RCC 7860 (cell line): ENCODE measurements at places on chromosomes 4 and X.
A peak's percentile ranks its signal among the peaks of the same experiment; 100 is the strongest.

GRCh38 chr4:93719552-93719951 is 109.0 kb upstream of the ATOH1 start:
- DNase-seq, result no peak

DNA sequence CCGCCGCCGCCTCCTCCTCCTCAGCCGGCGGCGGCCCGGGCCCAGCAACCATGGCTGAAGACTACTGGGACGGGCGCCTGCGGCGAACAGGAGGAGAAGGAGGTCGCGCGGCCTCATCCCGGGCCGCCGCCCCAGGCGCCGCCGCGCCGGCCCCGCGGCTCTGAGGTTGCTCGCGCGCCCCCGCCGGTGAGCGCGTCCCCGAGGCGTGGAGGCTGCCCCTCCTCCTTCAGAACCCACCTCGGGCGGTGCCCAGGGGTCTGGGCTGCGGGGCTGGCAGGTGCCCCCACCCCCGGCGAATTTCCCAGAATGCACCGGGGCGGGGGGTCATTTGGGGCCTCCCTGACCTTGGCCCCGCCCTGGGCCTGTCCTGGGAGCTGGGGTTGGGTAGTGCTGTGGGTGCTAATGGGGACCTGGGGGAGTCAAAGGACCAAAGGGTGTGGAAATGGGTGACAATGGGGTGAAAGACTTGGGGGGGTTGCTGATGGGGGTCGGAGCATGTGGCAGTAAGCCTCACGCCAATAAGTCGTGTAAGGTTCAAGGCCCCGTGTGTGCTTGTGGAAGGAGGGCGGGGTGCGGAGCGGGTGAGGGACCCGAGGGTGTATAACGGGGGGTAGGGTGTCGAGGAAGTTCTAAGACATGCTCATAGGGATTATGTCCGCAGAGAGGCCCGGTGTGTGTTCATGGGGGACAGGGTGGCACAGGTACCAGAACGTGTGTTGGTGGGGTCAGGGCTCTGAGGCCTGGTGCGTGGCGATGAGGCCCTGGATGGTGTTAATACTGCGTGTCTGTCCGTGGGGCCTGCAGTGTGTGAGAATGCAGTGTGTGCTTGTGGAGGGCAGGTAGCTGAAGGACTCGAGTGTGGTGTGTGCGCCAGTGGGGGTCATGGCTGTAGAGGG is 687 bp downstream of the CDK16 start:
- DNase-seq, result no peak

- DNase-seq, result no peak
These were observed 82.2 kb downstream of the KLF8 start for GRCh38 chrX:56314334-56314733.

DNA sequence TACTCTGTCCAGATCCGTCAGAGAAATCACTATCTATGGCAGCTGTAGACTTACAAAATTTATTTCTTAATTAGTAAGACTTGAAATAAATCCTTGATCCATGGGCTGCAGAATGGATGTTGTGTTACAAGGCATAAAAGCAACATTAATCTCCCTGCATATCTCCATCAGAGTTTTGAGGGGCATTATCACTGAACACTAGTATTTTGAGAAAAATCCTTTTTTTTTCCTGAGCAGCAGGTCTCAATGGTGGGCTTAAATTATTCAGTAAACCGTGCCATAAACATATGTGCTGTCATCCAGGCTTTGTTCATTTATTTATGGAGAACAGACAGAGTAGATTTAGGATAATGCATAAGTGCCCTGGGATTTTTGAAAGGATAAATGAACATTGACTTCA is 457.9 kb upstream of the CTSO start:
- no peak for DNase-seq

GRCh38 chrX:136747003-136747986 is 33.4 kb downstream of the ARHGEF6 start:
- DNase-seq, result peak; percentile 17

- no peak for DNase-seq
These were observed 127.6 kb upstream of the ETNPPL start for GRCh38 chr4:108890484-108890881.

GRCh38 chr4:127210893-127211649 is 421.7 kb upstream of the INTU start:
- DNase-seq, result no peak

DNA sequence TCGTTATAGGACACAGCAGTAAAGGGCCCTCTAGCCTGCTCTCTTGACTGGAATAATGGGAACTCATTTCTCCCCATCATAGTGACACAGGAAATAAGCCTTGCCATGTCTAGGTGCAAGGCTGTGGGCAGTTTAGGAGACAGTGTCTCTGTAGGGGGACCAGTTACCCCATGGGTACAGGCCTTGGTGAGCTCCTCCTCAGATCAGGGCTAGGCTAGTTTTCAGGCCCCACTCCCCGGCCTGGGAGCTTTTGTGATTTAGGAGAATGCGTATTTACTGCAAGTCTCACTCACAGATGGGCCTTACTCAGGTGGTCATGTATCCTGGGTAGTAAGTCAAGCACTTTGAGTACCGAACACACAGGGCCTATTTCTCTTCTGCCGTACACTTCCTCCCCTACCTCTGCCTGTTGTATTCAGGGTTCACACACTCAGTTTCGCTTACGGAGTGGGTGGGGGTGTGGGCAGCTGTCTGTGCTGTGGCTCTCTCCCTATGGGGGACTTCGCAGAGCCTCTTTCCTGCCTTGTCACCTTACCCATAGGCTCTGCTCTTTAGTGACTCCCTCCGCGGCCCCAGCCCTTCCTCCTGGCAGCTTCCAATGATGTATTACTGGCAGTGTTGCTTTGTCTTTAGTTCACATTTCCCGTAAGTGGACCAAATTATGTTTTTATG is 34.2 kb downstream of the FAM193A start:
- DNase-seq, result no peak

DNA sequence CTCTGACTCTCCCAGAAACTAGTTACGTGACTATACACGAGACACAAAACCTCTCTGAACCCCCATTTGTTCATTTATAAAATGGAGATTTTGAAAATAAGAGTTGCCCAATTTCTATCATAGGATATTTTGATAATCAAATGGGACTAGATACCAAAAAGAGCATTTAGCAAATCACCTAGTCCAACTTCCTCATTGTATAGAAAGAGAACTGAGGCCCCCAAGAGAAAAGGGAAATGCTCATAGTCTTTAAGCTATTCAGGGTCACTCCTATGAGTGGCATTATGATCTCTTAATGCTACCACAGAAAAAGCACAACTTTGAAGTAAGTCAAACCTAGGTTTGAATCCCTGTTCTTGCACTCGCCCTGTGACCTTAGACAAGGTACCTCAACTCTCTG is 62.7 kb downstream of the BMP15 start:
- no peak for DNase-seq

- DNase-seq, result no peak
These were observed 41.2 kb downstream of the APLN start for GRCh38 chrX:129613596-129613995.

- no peak for DNase-seq
These were observed 29.7 kb upstream of the FGF2 start for GRCh38 chr4:122796801-122797404.

GRCh38 chr4:47615385-47615784 is 130.3 kb downstream of the ATP10D start:
- no peak for DNase-seq

DNA sequence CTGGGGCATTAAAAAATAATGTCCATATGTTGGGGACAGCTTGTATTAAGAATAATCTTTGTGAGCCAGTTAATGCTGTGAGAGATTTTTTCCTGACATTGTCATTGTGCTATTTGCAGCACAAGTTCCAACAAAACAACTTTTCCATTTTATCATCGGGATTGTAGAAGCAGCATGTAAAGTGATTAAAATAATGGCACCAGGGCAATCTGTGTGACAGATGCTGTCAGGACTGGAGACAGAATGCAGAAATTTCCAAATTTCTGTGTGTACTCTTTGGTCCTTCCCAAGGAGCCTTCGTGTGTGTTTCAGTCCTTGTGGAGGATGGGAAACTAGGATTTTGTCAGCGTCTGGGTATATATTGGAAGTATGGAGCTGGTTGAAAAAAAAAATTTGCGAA is 101.5 kb upstream of the LIMCH1 start:
- no peak for DNase-seq

DNA sequence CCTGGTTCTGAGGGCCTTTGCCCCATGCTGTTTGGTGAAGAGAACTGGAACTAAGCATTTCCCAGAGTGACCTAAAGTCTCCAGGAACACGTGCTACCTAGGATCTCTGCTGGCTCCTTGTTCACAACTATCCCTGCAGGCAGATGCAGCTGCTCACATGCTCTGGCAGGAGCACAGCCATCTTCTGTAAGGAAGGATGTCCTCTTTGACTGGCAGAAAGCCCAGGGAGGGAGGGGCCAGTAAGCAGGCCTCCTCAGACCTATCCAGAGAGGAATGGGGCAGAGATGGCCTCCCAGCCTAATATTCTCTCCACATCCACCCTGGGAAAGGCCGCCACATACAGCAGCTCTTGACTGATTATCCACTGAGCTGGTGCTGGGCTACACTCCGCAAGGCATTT is 142.8 kb upstream of the EOLA2 start:
- DNase-seq, result no peak

GRCh38 chr4:116150152-116150551 is 935.2 kb downstream of the TRAM1L1 start:
- DNase-seq, result no peak

DNA sequence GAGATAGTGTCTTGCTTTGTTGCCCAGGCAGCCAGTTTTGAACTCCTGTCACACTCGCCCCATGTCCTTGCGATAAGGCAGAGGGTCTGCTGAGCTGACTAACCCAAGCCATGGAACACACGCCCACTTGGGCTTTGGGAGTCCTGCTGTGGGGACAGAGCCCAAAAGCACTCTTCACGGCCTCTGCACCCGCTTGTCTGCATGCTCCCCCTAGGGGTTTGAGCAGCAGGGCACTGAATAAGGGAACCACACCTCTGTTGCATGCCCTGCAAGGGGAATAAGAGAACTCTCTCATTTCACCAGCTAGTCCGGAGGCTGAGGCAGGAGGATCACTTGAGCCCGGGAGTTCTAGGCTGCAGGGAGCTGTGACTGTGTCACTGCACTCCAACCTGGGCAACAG is 166.0 kb downstream of the STAG2 start:
- no peak for DNase-seq

GRCh38 chr4:40630335-40631021 is 814 bp upstream of the RBM47 start:
- DNase-seq, result no peak

GRCh38 chr4:93791570-93792195 is 36.9 kb upstream of the ATOH1 start:
- DNase-seq, result peak; percentile 10

GRCh38 chr4:142396279-142396678 is 449.8 kb downstream of the INPP4B start:
- no peak for DNase-seq

GRCh38 chr4:2648159-2648814 is 107.8 kb downstream of the TNIP2 start:
- no peak for DNase-seq

DNA sequence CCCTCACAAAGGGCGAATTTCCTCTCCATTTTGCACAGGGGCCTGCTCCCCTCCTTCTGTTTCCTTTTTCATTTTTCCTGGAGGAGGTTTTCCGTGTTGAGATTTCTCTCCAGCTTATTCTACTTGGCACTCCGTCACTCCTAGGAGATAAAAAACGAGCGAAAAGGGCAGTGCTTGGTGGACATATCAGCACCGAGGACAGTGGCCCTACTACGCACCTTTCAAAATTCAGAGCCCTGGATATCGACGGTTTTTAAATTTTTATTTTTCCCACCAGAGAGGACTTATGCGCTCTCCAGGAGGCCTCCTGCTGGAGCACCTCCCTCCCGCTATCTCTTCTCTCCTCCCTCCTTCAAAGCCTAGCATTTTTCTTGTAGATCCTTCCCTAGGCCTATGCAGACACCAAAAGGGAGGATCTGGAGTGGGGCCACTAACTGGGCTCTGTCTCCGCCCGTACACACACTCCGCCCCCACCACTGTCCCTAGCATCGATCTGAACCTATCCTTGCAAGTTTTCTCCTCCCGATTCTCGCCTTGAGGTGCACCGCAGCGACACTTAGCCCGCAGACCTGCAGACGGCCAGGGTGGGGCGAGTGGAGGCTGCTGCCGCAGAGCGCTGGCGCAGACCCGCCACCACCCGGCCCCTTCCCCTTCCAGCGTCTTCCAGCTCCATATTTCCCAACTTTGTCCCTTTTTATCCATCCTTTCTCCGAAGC is 8.5 kb upstream of the TCEAL9 start:
- DNase-seq, result no peak

GRCh38 chr4:166045457-166045856 is 172.4 kb downstream of the TLL1 start:
- no peak for DNase-seq

GRCh38 chr4:100985576-100985975 is 361.8 kb downstream of the PPP3CA start:
- no peak for DNase-seq

DNA sequence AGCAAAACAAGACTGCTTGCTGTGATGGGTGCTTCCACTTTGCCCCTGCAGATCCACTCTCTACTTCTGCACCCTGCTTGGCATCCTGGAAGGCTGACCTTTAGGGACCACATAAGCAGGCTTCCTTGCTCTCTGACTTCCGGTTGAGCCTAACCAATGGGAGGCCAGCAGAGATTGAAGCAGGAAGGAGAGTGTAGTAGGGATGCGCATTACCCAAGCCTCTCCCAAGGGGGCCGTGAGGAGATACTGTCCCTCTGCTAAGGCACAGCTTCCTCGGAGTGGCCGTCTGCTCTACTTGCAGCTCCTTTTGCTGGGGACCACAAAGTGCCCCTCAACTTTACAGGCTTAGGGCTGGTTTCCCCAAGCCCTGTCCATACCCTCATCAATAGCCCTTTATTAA is 624.3 kb upstream of the TENM3 start:
- DNase-seq, result no peak

GRCh38 chrX:37787423-37787869 is 7.6 kb downstream of the CYBB start:
- DNase-seq, result no peak

DNA sequence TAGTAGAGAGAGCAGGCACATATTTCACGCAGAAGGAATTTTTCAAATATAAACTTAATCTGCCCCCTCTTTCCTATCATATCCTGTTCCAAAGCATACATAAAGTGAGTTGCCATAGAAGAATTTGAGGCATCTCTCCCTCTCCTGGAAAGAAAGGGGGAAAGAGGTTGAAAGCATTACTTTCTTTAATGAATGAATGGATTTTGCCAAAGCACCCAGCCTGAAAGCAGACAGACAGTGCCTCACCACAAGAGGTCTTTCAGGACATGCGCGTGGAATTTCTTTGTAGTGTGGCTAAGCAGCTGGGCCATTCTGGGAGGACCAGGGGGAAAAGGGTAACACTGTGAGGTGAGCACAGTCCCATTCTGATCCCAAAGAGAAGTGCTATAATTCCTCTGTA is 651.4 kb downstream of the IQCM start:
- peak; percentile 46 for DNase-seq

GRCh38 chr4:8296491-8296890 is 26.9 kb downstream of the HTRA3 start:
- DNase-seq, result no peak

GRCh38 chrX:123830309-123830708 is 29.5 kb upstream of the XIAP start:
- DNase-seq, result peak; percentile 95

DNA sequence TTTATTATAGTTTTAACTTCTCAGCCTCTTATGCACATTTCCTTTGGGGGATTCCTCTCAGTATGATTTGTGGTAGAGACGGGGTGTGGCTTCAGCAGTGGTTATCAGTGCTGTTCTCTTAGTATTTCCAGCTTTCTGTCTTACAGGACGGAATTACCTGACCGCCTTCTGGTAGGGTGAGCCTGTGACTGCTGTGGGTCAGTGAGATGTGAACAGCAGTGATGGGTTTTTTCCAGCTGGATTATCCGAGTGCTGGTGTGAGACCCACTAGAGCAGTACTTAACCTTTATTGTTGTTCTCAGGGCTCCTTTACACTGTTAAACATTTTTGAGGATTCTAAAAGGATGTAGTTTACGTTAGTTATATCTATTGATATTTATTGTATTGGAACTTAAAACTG is 135.2 kb downstream of the SLIT2 start:
- no peak for DNase-seq
